ENCODE measurements at places on chromosomes 16 and 17.

GRCh38 chr16:68844211-68844564 is 857 bp downstream of the TANGO6 start:
- no peak for DNase-seq

- no peak for DNase-seq
These were observed 3.6 kb downstream of the C17orf58 start for GRCh38 chr17:67992548-67993152.

DNA sequence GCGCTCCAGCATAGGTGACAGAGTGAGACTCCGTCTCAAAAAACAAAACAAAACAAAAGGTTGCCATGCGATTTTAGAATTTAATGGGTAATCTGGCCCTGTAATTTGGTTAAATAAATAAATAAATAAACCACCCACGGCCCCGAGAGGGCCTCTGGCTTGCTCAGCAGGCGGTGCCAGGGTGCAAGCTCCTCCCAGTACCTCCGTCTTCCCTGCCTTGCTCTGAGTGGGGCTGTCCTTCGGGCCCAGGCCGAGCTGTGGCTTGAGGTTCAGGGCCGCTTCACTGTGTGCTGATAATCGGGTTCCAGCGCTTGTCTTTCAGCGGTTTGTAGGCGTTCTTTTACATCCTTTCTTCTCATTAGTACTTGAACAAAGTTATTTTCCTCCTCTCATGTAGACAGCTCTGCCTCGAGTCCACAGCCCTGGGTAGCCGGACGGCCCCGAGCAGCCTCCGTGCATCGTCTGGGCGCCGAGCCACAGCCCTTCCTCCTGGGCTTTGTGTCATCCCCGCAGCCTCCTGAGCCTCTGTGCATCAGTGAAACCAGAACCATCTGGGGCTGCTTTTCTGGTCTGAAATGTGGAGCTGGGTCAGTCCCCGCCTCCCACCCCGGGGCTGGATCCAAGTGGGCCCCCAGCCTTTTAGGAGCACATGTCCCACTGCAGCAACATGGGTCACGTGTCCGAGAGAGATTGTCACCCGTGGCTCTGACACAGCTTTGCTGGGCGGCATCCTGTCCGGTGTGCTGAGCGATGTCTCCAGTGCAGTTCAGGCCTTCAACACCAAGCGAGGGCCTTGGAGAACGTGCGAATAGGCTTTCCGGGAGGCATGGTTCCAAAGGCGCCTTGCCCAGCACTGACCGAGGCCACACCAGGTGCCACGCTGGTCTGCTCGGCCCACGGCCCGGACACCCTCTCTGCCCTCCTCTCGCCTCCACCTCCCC is 157.4 kb upstream of the CHMP6 start:
- no peak for DNase-seq

- no peak for DNase-seq
These were observed 83.8 kb upstream of the HS3ST4 start for GRCh38 chr16:25608002-25608401.

DNA sequence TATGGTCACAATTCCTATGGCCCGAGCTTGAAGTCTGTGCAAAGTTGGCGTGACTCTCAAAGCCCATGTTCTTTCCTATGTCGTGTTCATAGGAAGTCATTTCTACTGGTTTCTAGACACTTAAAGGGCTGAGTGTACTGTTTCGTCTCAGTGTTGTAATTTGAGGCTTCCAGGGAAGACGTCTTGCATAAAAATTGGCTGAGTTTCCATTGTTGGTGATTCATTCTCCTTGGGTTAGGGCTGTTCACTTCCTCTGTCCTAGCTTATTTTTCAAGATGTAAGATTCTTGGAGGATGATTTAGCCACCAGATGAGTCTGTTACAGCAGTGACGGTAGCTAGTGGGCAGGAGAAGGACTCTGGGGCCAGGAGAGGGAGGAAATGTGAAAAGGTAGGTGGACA is 43.1 kb downstream of the PIK3R5 start:
- peak; percentile 36 for DNase-seq

GRCh38 chr17:43979011-43979410 is 25.3 kb upstream of the PYY start:
- no peak for DNase-seq

DNA sequence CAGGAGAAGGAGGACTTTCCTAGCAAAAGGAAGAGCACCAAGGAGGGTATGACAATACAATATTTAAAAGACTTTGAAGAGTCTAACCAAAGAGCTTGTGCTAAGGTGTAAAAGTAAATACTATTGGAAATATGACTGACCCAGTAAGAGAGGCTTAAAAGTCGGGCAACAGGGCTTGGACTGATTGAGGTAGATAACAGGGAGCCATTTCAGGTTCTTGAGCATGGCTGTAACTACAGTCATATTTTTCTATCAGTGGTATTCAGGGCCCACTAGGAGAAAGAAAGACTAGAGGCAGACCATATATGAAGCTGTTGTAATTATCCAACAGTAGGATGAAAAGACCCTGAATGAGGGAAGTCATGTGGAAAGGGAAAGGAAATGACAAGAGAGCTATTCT is 62.3 kb downstream of the SMURF2 start:
- no peak for DNase-seq

Data from HS-27A (cell line).